NCI-H1092 (cell line): ENCODE measurements at places on chromosomes 2 and 18.

DNA sequence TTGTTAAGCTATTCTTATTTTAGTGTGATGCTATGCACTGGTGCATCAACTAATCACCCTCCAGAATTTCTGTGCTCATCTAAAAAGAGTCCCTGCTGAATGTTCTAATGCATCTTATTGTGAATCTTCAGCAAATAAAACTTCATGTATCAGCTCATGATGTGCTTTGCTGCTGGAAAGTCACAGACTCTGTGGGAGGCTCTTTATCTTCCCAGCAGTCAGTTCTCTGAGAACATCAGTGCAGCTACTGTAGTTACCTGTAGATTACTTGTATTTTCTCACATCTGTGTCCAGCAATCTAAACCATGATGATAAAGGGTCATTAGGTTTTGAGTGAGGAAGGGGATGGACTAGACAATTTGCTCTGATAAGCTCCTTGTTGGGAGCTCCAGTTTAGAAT, 141.6 kb upstream of the SP3 start:
- DNase-seq = no peak

DNA sequence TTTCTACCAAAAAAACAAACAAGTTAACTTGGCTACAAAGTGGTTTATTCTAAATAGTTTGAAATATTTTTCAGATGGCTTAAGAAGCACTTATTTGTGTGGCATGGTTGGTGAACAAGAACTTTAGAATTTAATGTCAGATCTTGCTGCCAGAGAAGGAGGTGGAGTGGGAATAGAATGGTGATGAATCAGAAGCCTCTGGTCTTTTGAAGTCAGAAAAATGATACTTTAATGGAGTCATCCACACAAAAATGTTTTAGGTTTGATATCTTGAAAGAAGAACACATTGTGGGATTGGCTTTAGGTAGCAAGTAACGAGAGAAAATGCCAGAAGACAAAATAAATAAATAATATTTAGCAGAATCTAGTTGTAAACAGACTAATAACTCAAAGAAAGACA, 243.1 kb upstream of the FANCL start:
- no peak for DNase-seq

DNA sequence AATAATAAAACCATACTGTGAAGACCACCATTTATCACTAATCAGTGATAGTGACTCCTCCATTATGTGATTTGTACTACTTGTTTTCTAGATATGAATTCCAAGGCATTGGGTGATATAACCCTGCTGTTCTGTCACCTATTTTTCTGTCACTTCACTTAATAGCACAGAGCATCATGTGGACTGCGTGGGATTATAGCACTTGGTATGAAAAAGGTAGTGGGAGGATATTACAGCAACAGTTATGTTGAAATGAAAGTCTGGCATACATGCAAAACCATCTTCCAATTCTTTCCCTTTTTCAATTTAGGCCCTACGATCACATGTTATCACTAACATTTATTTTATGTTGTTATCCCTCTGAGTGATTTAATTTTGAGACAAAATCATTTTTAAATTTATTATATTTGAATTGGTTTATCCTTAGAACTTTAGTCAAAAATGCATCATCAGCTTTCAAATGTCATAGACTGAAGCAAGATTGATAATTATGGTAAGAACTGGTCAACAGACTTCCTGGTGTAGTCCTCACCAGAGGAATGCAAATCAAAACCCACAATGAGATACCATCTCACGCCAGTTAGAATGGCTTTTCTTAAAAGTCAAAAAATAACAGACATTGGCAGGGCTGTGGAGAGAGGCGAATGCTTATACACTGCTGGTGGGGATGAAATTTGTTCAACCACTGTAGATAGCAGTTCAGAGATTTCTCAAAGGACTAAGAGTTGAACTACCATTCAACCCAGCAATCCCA, 242.6 kb downstream of the IKZF2 start:
- no peak for DNase-seq

DNA sequence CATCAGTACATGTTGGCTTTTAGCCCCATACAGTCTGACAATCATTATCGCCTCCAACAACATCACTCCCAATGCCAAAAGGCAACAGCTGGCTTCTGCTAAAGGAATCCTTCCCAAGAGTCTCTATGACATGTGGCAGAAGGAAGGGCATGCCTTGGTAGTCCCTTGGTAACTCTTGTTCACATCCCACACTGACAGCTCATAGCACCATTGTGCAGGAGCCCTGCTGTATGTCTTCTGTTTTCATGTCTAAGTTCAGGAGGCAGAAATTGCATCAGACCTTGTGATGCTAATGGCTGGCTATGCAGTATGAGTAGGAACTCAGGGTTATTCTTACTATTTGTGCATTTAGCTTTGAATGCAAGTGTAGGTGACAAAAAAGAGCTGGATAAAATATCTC, 392.1 kb downstream of the PTH2R start:
- DNase-seq = no peak

DNA sequence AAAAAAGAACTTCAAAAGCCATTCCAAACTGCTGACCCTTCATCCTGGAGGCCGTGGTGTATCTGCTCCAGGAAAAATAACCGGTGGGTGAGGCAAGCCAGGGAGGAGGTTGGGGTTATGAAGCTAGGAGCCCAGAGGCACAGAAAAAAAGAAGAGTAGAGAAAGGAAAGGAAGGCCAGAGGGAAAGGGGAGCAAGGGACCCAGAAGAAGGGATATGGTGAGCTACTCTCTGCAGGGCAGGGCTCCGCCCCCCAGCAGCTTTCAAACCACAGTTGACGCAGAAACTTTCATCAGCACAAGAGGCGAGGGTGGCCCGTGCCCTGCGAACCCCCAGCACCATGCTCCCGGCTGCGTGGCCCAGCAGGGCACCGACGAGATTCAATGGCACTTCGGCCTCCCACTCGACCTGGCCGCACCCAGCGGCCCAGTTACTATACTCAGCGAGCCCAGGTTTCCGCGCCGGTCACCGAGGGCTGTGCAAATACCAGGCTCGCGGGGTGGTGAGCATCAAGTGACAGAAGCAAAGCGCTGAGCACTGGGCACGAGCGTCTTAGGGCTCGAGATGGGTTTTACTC, 665 bp downstream of the MCM6 start:
- DNase-seq = peak; percentile 12

DNA sequence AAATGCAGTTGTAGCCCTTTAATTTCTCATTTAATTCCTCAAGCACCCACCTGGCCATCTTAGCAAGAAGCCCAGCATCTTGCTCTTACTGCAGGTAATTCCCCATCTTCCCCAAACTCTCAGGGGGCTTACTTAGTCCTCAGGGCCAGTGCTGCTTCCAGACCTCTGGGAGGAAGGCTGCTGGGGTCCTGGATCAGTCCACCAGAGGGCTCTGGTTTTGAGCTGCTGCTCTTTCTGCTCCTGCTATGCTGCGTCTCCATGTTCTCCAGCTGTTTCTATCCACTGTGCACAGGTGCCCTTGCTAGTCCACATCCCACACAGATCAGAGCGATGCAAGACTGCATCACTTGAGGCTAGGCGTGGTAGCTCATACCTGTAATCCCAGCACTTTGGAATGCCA, 34.5 kb upstream of the TMEM87B start:
- DNase-seq = no peak

- DNase-seq = no peak
Observed at GRCh38 chr2:118584062-118584749, 263.2 kb downstream of the EN1 start.
